ENCODE measurements at places on chromosomes 7 and 10.

DNA sequence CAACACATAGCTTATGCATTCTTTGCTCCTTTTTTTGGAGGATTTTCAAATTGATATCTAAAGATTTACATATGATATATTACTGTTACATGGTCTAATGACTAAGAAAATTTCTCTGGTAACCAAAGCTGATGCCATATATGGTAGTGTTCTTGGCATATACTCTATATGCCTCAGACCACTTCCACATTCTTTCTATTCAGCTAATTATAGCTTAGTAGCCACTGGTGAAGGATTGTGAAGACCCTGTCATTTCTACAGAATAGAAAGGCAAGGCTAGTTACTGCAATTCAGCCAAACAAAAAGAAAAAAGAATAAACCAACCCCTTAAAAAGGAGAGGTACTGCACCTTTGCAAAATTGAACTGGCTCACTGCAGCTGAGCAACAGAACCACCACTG lies 3.7 kb downstream of the PURB start:
- DNase-seq = peak; percentile 82

GRCh38 chr7:94217766-94218165 lies 176.9 kb upstream of the COL1A2 start:
- no peak for DNase-seq

DNA sequence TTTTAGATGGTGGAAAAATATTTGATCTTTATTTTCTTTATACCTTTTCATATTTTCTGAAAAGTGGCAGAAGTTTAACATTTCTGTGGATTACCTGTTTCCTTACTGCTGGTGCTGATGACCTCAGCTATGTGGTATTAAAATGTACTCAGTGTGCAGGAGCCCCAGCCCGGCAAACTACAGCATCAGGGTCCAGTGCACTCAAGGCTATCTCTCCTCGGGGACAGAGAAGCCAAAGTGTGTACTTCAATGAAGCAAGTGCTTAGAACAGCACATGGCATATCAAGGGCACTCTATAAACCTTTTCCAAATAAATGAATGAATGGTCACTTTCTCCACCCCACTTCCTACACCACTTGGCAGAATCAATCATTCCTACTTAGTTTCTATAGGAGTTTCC lies 111.8 kb downstream of the HIP1 start:
- DNase-seq = no peak

- DNase-seq = no peak
Measured at GRCh38 chr10:124025152-124025551, 68.2 kb downstream of the CHST15 start.

- peak; percentile 94 for DNase-seq
Measured at GRCh38 chr7:140640727-140641523, at the start of gene DENND2A. Gene DENND2A, minus strand, starts transcription at chr7:140640813. Its CDS starts 38,416 bp downstream, at chr7:140602397.

DNA sequence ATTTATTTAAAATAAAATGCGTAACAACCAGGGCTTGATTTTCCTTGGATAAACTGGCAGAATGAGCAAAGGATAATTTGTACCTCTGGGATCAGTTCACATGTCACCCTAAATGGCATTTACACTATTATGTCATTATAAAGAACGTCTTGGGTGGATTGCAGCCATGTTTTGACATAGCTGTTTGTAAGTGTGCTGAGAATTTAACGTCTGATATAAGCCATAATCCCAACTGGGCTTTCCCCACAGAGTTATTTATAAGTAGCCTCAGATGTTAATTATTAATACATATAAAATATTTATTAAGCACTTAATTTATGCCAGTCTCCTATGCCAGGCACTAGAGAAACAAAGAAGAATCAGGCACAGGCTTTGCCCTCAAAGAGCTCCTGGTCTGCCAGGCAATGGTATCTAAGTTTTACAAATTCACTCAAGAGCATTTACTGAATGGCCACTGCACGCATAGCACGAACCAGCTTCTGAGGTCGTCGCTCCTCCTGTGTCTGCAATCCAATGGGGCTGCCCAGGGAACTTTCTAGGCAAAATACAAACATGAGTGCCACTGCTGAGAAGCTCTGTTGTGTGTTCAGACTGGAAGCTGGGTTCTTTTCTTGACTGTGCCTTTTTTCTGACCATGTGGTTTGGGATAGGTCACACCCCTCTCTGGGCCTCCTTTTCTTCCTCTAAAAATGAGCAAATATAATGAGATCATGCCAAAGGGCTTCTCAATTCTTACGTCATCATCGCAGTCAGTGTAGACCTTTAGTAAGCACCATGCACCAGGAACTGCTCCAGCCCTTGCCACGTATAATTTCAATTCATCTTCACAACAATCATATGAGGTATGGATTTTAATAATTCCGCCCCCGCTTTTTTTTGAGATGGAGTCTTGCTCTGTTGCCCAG lies 11.3 kb upstream of the CTBP2 start:
- no peak for DNase-seq

- no peak for DNase-seq
Measured at GRCh38 chr10:110507346-110507745, 9.6 kb downstream of the DUSP5 start.

DNA sequence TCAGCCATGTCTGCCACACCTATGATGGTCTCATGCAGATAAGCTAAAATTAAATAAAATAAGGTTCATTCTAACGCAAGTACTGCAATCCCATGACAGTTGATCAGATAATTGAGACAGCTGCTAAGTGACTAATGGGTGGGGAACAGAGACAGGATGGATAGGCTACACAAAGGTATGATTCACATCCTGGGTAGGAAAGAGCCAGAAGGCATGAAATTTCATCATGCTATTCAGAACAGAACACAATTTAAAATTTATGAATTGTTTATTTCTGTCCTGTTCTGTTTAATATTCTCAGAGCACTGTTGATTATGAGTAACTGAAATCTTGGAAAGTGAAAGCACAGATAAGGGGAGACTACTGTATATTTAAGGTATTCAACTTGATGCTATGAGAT lies 381.8 kb upstream of the SORCS1 start:
- no peak for DNase-seq

GRCh38 chr7:104873401-104873800 lies 140.6 kb upstream of the KMT2E start:
- DNase-seq = no peak

DNA sequence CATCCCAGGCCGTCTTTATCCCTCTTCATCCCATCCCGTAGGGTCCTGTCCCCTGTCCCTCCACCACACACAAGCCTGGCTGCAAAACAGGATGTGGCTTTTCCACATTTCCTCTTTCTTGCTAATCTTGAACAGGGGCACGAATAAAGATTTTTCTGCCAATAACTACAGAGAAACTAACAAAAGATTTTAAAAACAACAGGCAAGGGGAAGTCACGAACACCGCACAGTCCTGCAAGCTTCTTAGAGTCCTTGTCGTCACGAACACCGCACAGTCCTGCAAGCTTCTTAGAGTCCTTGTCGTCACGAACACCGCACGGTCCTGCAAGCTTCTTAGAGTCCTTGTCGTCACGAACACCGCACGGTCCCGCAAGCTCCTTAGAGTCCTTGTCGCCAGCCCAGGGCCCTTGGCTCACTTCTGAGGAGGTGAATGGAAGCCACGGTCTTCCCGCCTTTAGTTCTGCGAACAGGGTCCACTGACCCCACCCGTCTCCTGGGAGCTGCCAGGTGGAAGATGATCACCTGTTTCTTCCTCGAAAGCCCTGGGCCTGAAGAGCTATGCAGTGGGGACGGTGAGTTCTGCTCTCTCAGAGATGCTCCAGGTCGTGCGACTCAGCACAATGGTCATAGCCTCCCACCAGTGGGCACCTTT lies 10.3 kb upstream of the INSIG1 start:
- DNase-seq = no peak

DNA sequence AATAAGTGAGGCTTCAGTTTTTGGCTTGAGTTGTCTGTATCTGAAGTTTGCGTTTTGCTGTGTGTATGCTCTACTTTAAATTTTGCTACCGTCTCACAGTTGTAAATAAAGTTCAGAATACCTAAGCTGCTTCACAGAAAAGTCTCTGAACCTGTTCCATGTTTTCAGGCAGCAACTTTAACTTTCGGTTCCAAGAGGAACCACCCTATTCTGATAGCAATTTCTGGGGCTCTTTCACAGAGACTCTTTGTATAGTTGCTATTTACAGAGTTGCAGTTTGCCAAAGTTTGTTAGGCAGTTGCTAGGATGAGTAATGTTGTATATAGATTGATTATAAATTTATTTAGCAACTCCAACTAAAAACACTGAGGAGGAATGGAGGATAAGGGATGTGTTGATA lies 5.7 kb downstream of the FAM221A start:
- DNase-seq = peak; percentile 64

Data from muscle of back (tissue), 13 donors.